Endothelial cell of umbilical vein (primary cell): ENCODE measurements at places on chromosomes 2 and 18. TPM values are rescaled to one million over a fixed set of nuclear protein-coding genes. Genes with fewer than 3 reads are reported as not detected.

Gene SP9
- not detected in 2 replicates for total RNA-seq

GRCh38 chr2:195674491-195675221, 17.6 kb downstream of the SLC39A10 start:
- no peak for DNase-seq

Gene POTEF
- 0.09 TPM in 1 of 2 replicates, not detected in the other for total RNA-seq

Gene OR6B2
- total RNA-seq, result not detected in 2 replicates

DNA sequence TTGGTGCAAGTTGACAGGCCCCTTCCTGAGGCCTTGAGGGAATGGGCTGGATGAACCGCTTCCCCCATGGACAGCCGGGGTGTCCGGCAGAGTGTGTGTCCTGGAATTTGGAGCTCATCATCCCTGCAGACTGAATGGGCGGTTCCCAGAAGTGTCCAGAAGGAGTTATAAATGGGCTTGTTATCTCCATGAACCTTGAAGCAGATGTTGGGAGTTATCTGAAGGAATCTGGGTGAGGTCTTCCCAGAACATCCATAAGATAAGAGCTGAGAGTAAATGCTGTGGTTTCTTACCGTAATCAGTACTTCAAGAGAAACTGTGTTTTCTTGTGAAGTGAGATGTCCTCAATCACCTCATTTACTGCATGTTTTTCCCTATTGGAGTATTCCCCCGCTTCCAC, 21.1 kb downstream of the PLB1 start:
- no peak for DNase-seq

GRCh38 chr2:201157694-201158093, 25.2 kb upstream of the CASP10 start:
- no peak for DNase-seq

GRCh38 chr18:68897286-68897685, 99.4 kb downstream of the CCDC102B start:
- DNase-seq, result no peak

Gene CNDP1
- total RNA-seq, result not detected in 2 replicates

Gene SH3BP4
- total RNA-seq, result 100.0 and 105 TPM in 2 replicates

- no peak for DNase-seq
Measured at GRCh38 chr2:60554646-60555065, 1.2 kb upstream of the BCL11A start.

Gene MBD5
- total RNA-seq, result 34.8 and 37.0 TPM in 2 replicates

DNA sequence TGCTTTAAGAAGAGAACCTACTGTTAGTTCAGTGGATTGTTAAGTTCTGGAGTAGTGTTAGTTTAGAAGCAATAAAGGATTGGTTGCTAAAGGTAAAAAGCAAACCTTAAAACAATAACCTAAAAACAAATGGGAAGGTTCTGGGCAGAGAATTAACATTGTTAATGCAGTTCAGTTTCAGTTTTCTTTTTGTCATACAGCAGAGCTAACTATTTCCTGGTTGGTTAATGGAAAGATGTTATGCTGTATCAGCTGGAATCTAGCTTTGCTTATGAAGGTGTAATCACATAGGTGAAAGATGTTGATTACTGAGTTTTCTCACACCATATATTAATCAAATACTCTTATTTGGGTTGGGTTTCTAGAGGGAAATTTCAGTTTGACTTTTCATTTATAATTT, 23.8 kb downstream of the SMAD4 start:
- DNase-seq, result no peak

DNA sequence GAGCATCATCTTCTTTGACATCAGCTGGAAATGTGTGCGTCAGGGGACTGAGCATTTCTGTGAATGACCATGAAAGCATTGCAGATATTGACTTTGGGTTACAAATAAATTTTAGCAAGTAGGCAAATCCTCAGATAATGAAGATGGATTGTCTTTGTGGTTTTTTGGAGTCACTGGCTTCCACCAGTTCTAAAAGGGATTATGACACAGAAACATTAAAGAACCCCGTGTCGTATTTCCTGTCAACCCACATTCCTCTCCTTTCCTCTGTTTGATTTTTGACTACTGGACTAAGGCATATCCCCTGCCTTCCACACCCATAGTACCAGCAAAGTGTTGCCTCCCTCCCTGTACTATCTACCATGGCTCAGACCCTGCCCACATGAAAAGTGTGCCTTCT, 268.1 kb downstream of the MYO3B start:
- DNase-seq, result no peak

Gene POMC
- 0.69 and 2.7 TPM in 2 replicates for total RNA-seq

Gene SLC20A1
- total RNA-seq, result 141 and 149 TPM in 2 replicates

Gene SLC5A7
- total RNA-seq, result not detected in 2 replicates

DNA sequence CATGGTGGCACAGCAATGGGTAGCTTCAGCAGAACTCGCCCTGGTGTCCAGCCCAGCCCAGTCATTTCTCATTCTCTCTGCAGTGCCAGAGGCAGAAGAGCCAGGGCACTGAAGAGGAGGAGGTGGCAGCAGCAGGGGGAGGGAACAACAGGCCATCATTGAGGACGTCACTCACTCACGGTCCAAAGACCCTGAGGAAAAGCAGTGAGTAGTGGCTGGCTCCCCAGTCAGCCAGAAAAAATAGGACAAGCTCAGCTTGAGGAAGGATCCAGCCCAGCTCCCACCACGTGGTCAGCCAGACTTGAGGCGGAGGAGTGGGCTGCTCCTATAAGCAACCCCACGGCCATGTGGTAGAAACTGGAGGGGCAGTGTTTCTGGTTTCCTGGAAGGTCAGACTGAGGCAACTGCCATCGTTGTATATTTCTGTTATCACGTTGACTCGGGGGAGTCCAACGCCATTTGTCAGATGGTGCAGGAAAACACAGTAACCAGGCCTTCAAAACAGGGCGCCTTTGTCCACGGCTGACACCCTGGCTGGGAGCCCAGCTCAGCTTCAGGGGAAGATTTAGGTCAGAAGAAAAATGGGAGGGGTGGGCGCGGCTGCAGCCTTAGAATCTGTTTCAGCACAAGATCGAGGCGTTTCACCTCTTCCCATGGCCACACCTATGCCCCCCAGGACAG, 19.0 kb upstream of the TMEM247 start:
- DNase-seq, result no peak

Gene CCDC68
- 1.0 and 2.9 TPM in 2 replicates for total RNA-seq

DNA sequence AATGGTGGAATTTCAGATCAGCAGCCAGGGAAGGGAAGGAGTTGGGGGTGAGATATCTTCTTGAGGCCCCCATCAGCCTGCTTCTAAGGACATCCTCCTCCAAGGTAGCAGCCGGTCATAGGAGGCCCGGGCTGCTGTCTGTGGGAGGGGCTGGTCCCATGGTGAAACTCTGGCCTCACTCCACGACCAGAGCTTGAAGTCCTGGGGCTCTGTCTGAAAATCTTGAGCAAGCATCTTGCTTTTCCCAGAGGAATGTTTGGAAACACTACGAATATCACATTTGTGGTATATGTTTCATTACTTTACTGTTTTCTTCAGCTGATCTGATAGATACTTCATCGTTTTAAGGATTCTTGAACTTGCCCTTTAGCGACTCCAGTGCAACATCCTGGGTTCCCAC, 103.7 kb downstream of the CTAGE1 start:
- DNase-seq, result no peak

DNA sequence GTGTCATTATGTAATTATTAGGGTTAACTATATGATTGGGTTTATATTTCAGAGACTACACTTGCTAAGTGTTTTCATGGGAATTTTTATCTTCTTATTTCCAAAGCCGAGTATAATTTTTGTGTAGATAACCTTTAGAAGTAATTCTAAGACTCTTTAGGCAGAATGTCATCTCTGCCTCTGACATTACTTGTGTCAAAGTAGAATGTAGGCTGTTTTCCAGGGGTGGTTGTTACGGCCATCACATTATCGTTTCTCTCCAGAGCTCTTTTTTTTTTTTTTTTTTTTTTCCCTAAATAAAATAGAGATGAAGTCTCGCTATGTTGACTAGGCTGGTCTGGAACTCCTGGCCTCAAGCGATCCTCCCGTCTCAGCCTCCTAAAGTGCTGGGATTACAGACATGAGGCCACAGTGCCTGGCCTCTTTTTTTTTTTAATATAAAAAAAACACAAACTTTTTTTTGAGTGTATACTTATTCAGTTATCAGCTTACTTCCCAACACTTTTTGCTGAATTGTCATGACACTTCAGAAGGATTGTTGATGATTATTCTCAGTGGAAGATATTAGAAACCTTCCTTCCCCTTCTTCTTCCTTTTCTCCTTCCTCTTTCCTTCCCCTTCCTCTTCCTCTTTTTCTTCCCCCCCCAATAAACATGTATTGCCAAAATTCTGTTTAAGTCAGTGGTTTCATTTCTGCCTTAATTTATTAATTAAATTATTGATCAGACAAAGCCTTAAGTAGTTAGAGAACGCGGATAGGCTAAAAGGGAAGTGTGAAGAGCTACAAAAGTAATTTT, 2.3 kb downstream of the PIKFYVE start:
- DNase-seq, result no peak

DNA sequence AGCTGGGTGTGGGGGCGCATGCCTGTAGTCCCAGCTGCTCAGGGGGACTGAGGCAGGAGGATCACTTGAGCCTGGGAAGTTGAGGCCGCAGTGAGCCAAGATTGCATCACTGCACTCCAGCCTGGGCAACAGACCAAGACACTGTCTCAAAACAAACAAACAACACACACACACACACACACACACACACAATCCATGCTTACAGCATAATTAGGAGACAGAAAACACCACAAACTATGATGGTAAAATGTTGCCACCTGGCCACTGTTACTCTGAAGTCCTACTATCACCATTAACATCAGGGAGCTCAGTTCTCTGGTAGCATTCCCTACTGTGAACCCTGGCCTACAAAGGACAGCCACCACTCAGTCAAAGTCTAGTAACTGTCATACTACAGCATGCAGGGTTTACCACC, 18.3 kb downstream of the DNPEP start:
- peak; percentile 31 for DNase-seq

- DNase-seq, result no peak
Measured at GRCh38 chr2:157800838-157801495, 75.2 kb downstream of the ACVR1 start.

DNA sequence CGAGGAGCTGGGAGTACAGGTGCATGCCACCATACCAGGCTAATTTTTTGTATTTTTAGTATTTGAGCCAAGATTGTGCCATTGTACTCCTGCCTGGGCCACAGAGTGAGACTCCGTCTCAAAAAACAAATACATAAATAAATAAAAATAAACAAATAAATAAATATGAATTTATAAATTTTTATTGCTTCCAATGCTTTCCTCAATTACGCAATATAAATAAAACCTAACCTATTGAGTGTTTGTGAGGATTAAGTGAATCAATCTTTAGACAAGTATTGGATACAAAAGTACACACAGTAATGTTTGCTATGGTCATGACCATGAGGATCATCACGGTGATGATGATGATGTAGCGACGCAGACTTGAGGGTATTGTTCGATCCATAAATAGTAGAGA, 257.4 kb downstream of the ASXL3 start:
- no peak for DNase-seq

Gene FN1
- 3,221 and 3,760 TPM in 2 replicates for total RNA-seq

Gene HOXD12
- total RNA-seq, result not detected in 2 replicates

GRCh38 chr18:22446325-22446724, 28.6 kb upstream of the CTAGE1 start:
- no peak for DNase-seq

DNA sequence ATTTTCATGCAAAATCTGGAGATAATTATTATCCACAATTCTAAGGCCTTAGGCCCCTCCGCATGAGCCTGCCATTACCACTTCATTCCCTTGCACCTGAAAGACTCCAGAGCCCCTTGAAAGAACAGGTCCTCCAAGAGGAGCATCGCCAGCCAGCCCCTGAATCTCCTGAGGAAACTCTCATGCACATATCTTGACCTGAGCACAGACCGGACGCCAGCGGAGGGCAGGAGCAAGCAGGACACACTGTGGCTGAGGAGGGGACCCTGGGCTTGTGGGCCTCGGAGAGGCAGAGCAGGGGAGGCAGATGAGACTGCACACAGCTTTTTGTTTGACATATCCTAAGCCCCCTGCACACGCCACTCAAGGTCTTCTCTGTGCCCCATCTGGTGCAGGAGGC, 13.6 kb upstream of the ADNP2 start:
- no peak for DNase-seq

- peak; percentile 76 for DNase-seq
Measured at GRCh38 chr2:33395655-33396249, 80.7 kb upstream of the RASGRP3 start.

Gene CAPN10
- total RNA-seq, result 37.9 and 39.9 TPM in 2 replicates

Gene SERPINB10
- total RNA-seq, result not detected in 2 replicates

- DNase-seq, result peak; percentile 44
Measured at GRCh38 chr2:120013597-120014223, 833 bp downstream of the EPB41L5 start.

Gene POTEI
- 0.13 and 0.16 TPM in 2 replicates for total RNA-seq

- DNase-seq, result no peak
Measured at GRCh38 chr2:46362667-46363012, 65.4 kb downstream of the EPAS1 start.

DNA sequence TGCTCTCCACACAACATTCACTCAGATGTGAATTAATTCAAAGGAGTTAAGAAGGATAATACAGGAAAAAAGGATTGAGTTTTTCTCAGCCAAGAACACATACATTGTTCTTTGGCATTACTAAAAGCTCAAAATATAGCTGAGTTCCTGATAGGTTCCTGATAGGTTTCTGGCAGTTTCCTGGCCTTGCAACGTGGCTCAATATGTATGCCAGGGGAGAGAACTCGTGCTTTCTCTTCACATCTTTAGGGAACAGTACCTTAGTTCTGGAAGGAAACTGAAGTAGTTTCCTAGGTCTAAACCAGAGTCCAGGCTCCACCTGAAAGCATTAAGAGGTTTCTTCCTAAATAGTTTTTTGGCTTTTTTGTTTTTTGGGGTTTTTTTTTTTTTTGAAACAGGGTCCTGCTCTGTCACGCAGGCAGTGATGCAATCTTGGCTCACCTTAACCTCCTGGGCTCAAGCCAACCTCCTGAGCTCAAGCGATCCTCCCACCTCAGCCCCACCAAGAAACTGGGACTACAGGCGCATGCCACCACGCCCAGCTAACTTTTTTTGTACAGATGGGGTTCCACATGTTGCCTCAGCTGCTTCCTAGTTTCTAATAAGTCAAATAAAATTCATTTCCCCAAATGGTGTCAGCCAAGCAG, 42.8 kb downstream of the ESCO1 start:
- peak; percentile 3 for DNase-seq

- DNase-seq, result no peak
Measured at GRCh38 chr2:230360028-230360427, 33.0 kb downstream of the SP140L start.

DNA sequence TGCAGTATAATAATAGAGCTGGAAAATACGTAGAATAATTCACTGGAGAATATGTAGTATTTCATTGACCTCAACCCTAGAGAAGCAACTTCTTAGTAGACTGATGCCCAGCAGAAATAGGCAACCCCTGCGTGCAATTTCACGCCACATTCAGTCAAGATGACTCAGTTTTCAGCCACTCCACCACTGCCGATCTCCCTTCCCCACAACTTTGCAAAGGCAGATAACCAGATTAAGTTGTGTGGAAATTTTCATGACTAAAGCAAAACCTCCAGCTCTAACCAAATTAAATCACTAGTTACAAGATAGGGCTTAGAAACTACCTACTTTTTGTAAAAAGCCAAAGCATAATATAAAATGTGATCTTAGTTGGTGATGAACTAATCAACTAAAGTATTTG, 63.3 kb upstream of the STK17B start:
- no peak for DNase-seq

- DNase-seq, result no peak
Measured at GRCh38 chr2:210387074-210387473, 72.1 kb upstream of the MYL1 start.
